ENCODE measurements at places on chromosomes 12 and 14. TPM values are rescaled to one million over a fixed set of nuclear protein-coding genes. Genes with fewer than 3 reads are reported as not detected.

GALNT16 gene
- polyA plus RNA-seq = 1.6 TPM

CCDC38 gene
- not detected for polyA plus RNA-seq

GPR68 gene
- 0.83 TPM for polyA plus RNA-seq

POTEM gene
- not detected for polyA plus RNA-seq

KRT82 gene
- polyA plus RNA-seq = not detected

CLEC2D gene
- polyA plus RNA-seq = 2.3 TPM

RERGL gene
- polyA plus RNA-seq = not detected

KRT6C gene
- polyA plus RNA-seq = not detected

ALX1 gene
- polyA plus RNA-seq = not detected

HCAR2 gene
- polyA plus RNA-seq = not detected

GNB3 gene
- 3.6 TPM for polyA plus RNA-seq

KRT3 gene
- polyA plus RNA-seq = not detected

HOXC12 gene
- not detected for polyA plus RNA-seq

CLEC6A gene
- not detected for polyA plus RNA-seq

FAR2 gene
- 3.4 TPM for polyA plus RNA-seq

LMO3 gene
- 2.0 TPM for polyA plus RNA-seq

BEGAIN gene
- 0.48 TPM for polyA plus RNA-seq

SAMD15 gene
- polyA plus RNA-seq = 0.66 TPM

CELA1 gene
- polyA plus RNA-seq = 0.79 TPM

HOXC11 gene
- polyA plus RNA-seq = not detected

GPR84 gene
- not detected for polyA plus RNA-seq

TDRD9 gene
- 0.05 TPM for polyA plus RNA-seq

ARPC3 gene
- 82.3 TPM for polyA plus RNA-seq

RD3L gene
- not detected for polyA plus RNA-seq

TMEM229B gene
- polyA plus RNA-seq = 0.07 TPM

CACNA2D4 gene
- polyA plus RNA-seq = 0.22 TPM

PRB3 gene
- not detected for polyA plus RNA-seq

RGS6 gene
- polyA plus RNA-seq = not detected

PTPRR gene
- polyA plus RNA-seq = not detected

SLC6A13 gene
- polyA plus RNA-seq = not detected

GARIN6 gene
- not detected for polyA plus RNA-seq

RFLNA gene
- not detected for polyA plus RNA-seq

LRRC10 gene
- polyA plus RNA-seq = not detected

SLC25A47 gene
- polyA plus RNA-seq = not detected

All from AG04450 (cell line).